ENCODE measurements at places on chromosomes 12 and 14.

GRCh38 chr14:21748869-21749303 lies 75.3 kb upstream of the OR4E1 start:
- DNase-seq: peak; percentile 40

DNA sequence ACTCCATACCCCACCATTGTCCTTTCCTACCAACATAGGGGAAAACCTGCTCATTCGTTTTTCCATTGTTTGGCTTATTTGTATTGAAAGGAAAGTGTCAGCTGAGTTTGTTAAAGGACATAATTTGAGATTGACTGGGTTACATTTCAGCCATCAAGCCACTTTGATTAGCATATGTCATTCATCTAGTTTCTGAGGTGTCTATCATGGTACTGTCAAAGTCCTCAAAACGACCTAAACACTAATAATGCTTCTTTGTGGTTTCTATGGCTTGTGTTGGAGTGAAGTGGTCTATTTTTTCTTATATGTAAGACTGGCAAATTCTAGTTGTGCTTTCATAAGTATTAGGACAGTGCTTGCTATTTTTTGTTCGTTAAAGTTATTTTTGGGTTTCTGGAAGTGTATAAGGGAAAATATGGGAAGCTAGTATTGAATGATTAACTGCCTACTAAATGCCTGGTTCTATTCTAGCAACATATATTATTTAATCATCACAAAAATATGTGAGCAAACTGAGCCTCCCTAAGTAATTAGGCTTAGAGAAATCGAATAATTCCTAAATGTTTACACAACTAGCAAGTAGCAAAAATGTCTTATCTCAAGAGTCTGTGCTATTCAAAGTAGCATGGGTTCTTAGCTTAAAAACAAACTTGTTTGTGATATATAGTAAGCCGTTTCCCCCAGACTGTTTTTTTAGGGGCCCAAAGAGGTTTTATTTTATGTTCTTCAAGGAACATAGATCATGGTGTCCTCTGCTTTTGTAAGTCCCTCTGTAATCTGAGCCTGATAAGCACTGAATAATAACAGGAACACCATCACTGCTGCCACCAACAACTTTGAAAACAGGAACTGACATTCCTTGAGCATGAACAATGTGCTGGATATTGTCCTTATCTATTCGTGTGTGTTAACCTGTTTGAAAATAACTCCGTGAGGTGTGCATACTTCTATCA lies 67.1 kb downstream of the DERA start:
- no peak for DNase-seq

GRCh38 chr12:55727643-55728185 lies 1.1 kb downstream of the CD63 start:
- DNase-seq: no peak

DNA sequence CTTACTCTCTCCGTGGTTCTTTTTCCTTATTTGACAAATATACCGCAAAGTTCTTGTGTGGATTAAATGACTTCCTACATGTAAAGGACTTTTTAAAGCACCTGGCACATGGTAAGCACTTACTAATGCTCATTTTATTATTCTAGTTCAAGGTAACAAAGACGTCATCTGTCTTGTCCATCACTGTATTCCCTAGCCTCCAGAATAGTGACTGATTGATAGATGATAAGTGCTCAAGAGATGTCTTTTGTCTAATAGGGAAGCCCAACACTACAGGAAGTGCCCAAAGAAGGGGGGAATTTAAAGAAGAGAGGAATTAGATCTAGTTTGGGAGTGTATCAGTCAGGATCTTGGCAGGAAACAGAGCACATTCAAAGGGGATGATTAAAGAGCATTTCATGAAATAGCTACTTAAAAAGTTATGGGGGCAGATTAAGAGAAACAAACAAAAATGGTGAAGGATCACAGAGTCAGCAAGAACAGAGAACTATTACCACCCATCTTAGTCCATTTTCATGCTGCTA lies 151.9 kb downstream of the GXYLT1 start:
- no peak for DNase-seq

- no peak for DNase-seq
These were observed 53.1 kb downstream of the CNTN1 start for GRCh38 chr12:40745386-40745785.

DNA sequence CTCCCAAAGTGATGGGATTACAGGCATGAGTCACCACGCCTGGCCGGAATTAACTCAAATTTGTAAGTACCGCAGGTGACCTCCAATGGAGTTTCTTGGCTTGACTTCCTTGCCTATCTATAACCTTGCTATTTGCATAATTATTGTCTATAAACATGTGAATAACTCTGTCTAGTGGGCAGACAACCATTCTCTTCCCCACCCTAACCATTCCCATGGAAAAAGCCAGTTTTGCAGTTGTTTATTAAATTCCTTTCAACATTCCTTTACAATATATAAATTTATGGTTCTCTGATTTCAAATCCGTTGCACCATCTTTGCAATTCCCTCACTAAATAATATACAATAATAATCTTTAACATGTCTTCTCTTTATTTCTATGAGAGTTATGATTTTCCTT lies 61.0 kb upstream of the ZDHHC17 start:
- DNase-seq: no peak

All from CD4-positive, alpha-beta T cell treated with Interferon gamma for 1 hour (primary cell).